ENCODE measurements at places on chromosomes 5 and 9. TPM values are rescaled to one million over a fixed set of nuclear protein-coding genes. Genes with fewer than 3 reads are reported as not detected.
A peak's percentile ranks its signal among the peaks of the same experiment; 100 is the strongest.

DNA sequence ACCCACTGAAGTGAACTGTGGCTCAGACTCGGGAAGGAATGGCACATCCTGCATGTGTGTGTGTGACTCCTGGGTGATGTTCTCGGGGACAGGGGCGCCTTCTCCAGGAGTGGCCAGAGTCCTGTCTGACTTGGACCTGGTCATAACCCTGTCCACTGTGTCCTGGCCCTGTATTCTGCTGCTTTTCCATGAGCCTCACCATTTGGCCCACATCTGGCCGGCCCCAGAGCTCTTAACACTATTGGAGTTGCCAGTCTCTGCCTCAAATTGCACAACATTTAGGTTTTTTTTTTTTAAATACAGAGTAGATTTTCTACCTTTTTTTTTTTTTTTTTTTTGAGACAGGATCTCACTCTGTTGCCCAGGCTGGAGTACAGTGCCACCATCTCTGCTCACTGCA is 278.3 kb upstream of the TUT7 start:
- DNase-seq = no peak

DNA sequence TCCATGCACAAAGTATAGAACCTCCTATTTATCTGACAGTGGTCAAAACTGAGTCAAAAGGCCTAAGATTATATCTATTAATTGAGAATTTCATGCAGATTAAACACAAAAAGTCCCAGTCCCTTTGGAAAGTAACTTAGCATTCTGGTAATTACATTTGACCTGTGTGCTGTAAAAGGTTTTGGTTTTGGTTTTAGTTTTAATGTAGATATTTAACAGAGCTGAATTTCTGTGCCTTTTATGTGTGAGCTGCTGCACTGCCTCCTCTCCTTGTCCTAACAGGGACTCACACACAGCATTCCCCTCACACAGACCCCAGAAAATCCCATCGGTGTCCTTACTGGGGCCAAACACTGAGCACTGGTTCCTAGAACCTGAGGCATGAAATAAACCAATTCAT is 31.0 kb upstream of the FSD1L start:
- DNase-seq = no peak

DNA sequence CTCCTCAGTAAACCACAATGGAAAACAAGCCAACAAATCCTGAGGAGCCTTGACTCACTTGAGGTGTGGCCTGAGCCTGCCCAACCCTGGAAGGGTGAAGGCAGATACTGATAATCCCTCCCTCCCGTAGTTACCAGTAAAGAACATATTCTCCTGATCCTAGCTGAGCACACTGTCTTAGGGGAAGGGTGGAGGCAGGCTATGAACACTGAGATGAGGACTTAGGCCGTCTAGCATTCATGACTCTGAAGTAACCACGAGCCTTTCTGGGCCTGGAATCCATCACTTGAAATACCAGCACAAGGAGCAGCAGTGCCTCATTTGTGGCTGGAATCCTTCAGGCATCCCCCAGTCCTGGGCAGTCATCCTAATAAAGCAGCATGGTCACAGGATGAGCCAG is 124.5 kb upstream of the PRLR start:
- DNase-seq = peak; percentile 11

DNA sequence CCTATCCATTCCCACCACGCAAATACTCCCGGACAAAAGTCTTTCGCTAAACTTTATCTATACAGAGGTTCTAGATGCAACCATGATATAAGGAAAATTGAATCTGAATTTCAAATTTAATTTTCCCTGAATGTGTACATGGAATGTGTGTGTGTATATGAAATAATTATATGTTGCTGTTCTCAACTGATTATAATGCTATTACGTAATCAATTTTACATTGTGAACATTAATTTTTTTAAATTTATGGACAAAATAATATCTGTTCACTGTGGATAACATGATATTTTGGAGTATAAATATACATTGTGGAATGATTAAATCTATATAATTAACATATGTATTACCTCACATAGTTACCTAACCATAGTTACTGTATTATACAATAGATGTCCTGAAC is 1250.6 kb downstream of the EFNA5 start:
- DNase-seq = no peak

TMEM215 gene
- total RNA-seq = not detected

SYK gene
- not detected for total RNA-seq

DNA sequence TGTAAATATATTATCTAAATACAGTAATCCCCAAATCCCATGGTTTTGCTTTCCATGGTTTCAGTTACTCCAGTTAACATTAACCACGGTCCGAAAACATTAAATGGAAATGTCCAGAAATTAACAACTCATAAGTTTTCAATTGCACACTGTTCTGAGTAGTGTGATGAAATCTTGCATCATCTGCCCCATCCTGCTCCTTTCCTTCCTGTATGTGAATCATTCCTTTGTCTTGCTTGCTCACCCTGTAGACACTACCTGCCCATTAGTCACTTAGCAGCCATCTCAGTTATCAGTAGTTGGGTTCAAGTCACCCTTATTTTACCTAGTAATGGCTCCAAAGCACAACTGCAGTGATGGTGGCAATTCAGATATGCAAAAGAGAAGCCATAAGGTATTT is 1568.5 kb upstream of the WWC1 start:
- no peak for DNase-seq

DNA sequence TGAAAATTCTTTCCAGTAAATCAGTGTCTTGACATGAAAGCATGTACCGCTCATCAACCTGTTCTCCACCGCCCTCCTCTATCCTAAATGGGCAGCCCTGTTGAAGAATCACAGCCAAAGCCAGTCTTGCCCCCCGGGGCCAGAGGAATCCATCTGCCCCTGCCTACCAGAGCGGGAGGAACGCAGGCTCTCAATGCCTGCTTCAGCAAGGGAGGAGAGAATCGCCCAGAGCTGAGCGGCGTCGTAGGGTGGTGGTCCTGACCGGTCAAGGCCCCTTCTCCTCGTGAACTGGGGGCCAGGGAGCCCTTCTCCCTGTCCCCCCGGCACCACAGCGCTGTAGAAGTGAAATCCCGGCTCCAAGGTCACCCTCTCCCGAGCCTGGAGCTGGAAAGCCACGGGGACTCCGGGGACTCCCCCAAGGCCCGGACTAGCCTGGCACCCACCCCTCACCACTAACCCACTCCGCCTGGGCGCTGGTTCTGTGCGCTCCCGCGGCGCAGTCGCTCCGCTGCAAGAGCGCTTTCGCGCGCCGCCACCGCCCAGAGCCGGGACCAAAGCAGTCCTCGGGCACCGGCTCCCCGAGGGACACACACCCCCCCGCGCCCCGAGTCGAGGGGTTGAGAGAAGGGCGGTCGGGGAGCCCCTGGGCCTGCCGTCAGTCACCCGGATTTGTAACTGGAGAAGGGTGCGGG is 718 bp upstream of the TMEM215 start:
- DNase-seq = no peak

GRCh38 chr5:124724357-124725039 is 21.9 kb downstream of the ZNF608 start:
- DNase-seq = no peak

S1PR3 gene
- 3.3 TPM for total RNA-seq

CCNI2 gene
- not detected for total RNA-seq

DNA sequence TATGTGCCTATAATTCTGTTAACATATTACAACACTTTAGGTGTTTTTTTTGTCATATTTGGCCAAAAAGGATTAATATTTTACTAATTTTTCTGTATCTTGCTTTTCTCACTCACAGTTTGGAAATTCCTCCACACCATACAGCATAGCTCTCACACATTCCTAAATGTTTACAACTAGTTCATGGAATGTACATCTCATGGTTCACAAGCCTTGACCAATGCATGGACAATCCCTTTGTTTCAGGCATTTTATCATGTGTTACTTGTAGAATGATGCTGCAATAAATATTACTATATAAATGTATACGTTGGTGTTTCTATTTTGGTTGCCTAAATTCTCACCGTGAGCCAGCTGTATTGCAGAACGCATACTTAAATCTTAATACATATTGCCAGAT is 80.5 kb upstream of the SPATA31C2 start:
- no peak for DNase-seq

Data from osteoblast (primary cell).